ENCODE measurements at places on chromosomes 6 and 20.

DNA sequence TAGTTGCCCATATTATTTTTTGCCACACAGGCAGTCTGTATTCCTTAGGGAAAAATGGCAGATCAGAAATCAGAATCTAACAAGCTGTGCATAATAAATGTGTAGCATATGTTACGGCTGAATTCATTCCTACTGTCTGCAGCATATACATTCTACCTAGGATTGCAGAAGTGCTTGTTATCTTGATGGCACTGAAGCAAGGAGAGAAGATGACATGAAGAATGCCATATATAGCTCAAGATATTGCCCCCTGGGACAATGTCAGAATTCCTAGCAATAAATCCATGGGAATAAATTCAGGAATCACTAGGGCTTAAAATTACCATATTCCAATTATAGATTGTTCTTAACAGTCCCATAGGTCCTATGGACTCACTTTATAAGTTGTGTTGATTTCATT, 293.0 kb upstream of the CNR1 start:
- DNase-seq = no peak

DNA sequence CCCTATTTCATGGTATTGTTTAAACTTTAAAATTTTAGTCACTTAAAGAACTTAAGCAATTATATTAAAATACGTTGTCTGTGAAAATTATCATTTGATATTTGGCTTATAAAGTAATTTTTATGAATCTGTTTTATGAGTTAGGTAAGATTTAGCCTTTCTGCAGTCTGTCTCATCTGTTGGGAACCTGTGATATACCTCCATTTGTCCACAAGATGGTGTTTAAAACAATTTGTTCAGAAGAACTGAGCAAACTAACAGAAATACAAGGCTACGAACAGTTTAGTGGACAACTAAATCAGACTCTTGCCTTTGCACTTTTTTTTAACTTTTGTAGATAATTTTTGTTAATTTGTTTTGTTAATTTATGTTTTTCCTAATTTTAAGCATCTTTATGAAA, 92.4 kb downstream of the COL9A1 start:
- no peak for DNase-seq

DNA sequence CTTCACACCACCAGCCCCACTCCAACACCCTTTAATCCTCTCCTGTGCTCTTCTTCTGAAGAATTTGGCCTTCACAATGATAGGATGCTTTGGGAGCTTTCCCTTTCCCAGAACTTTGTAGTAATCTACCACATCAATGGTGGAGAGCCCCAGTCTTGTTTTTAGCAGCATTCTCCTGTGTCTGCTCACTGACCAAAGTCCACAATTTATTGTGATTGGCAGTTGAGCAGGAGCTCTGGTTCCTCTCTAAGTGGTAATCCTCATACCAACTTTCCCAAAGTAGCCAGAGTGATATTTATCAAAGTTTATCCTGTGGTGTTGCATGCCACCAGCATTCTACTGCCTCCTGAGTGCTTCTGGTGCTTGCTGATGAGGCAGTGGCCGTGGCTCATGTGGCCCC, 29.0 kb upstream of the OPN5 start:
- no peak for DNase-seq

DNA sequence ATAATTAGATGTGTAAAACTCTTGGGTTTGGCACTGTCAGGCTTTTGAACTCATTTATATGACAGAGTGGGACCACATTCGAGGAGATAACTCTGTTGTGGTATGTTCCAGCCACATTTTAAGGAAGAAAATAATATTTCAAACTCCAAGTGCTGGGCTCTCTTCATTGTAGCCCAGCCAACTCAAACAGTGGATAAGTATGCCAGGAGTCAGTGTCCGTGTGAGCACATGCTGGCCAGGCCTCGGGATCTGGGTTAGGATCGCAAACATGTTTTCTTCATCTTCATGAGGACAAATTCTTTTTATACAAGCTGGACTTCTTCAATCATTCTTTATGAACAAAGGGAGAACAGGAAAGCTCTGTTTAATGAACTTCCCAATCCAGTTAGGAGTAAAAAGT, 497.5 kb downstream of the MAFB start:
- DNase-seq = no peak

DNA sequence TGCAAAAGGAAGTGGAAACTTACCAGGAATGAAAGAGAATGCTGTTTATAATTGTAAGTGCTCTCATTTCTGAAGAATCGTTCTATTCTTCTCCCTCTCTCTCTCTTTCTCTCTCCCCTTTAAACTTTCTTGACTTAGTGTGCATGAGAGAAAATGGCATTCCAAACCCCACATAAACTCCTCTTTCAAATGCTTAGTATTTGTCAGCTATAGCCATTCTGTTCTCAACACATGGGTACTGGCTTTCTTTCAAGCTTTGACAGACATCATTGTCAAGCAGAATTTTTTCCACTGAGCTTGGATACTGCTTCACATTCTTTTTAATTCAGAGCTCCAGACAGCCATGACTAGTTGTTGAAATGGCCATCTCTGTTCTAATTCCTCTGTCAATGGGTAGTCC, 51.1 kb upstream of the PREP start:
- no peak for DNase-seq

- DNase-seq = peak; percentile 1
Measured at GRCh38 chr6:111803371-111803770, 69.9 kb downstream of the FYN start.

DNA sequence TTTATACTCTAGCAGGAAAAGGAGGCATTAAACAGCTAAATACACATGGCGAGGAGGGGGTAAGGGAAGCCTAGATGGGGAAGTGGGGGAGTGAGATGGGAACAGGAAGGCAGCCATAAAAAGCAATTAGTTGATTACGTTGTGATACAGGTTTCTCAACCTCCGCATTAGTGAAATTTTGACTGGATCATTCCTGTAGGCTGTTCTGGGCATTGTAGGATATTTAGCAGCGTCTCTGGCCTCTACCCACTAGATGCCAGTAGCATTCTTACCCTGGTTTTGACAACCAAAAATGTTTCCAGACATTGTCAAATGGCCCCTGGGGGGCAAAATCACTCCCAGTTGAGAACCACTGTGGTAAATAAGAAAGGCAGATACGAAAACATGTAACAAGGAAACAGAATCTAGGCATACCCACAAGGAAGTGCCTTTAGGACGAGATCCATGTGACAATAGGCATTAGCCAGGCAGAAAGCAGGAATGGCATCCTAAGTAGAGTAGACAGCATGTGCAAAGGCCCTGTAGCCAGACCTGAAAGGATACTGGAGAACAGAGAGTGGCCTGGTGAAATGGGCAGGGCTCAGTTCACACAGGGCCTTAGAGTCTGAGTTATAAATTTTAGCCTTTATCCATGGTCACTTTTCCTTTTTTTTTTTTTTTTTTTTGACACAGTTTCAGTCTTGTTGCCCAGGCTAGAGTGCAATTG, 25.8 kb upstream of the PTPN1 start:
- peak; percentile 84 for DNase-seq

DNA sequence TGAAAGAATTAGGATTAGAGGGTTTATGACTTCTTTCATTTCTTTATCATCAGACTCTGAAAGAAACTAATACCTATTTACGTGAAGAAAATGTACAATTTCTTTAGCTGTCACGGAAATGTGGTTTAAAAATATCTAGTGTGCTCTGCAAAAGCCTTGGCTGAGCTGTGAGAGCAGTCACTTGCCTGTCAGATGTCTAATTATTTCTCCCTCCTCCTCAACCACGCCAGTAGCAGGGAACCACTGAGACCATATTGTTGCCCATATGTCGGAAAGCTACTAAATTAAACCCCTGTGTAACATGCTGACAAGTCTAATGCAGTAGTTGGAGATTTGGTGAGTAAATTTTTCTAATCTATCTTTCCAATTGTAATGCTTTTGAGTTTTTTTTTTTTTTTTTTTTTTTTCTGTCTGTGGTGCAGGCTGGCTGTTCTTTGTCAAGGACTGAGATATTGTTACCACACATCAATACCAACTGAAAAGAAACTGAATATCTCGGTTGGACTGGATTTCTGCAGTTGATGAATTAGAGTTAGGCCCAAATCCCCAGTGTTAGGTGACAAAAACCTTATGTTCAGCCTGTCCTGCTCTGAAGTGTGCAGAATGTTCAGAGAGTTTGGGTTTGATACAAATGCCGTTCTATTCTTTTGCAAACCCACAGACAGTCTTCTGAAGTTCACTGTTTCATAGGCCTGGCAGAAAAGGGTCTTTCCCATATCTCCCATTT, 302.9 kb upstream of the SYNCRIP start:
- DNase-seq = no peak

DNA sequence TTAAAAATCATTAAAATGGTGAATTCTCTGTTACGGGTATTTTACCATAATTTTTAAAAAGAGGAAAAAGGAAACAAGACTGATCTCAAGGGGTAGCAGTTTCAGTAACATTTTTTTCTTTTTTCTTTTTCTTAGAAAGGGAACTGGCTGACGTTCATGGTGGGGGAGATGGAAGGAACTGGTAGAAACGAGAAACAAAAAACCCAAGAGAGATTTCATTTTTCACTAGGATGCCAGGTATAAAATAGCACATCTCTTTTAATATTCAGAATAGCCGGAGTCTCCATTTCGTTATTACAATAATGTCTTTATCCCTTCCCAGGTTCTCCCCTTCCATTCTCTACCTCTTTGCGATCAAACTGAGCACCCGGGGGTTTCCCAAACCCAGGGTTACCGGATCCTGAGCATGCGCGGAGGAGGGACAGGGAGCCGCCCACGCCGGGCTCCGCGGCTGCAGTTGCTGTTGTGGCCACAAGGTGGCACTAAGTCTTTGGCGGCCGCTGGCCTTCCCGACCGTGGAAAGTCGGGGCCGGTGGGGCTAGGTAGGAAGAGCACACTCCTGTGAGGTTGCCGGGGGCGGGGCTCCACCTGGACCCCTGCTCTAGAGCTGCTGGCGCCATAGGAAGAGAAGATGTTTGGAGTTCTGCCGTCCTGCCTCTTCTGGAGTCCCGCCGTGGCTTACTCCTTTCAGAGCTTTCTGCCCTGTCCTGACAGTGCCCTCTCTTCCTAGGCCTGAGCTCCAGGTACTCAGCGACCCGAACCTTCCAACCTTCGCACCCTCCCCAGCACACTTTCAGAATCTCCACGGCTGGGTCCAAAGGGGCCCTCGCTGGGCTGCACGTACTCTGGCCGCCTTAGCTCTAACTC, 146.8 kb downstream of the SH3BGRL2 start:
- peak; percentile 91 for DNase-seq

DNA sequence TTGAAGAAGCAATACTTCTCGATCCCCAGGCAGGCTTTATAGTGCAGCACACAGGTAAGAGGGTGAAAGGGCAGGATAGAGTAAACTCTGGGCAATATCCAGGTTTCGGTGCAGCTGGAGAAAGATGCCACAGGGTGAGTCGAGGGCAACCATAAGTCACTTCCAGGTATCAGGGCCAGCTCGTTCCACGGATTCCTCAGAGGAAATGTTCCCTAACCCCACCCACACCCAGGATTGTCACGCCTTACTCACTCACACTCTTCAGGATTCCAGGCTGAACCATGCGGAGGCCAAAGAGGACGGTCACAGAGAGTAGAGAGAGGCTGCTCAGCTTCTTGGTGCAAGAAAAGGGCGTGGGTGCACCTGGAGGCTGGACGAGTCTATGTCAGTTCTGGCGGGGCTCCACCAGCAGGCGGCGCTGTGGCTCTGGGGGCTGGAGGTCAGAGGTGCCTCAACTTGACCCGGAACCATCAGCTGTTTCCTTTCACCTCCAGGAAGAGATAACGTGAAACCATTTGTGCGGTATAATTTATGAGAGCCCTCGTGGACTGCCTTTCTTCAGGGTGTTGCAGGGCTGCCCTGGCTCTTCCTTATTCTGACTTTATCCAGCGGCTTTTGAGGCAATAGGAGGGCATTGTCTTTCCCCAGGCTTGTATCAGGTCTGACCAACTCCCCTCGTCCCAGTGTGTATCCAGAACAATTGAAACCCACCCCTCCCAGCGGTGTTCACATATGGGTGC, 14.5 kb upstream of the WFDC12 start:
- peak; percentile 71 for DNase-seq

DNA sequence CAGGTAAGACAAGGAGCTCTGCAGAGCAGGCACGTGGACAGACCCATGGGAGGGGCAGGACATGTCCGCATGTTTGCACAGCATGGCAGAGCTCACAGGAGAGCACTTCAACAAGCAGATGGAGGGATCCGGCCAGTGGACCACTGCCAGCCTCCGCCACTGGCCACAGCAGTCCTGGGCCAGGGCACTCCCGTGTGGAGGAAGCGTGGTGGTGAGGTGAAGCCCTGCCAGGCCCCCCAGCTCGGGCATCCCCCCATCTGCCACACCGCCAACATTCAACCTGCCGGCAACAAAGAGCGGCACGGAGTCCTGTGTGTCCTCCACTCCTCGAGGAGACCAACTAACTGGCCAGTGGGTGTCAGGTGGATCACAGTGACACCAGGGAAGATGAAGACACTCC, 104.3 kb upstream of the AGPAT4 start:
- no peak for DNase-seq

GRCh38 chr20:475463-476357, 13.4 kb upstream of the TBC1D20 start:
- DNase-seq = no peak

DNA sequence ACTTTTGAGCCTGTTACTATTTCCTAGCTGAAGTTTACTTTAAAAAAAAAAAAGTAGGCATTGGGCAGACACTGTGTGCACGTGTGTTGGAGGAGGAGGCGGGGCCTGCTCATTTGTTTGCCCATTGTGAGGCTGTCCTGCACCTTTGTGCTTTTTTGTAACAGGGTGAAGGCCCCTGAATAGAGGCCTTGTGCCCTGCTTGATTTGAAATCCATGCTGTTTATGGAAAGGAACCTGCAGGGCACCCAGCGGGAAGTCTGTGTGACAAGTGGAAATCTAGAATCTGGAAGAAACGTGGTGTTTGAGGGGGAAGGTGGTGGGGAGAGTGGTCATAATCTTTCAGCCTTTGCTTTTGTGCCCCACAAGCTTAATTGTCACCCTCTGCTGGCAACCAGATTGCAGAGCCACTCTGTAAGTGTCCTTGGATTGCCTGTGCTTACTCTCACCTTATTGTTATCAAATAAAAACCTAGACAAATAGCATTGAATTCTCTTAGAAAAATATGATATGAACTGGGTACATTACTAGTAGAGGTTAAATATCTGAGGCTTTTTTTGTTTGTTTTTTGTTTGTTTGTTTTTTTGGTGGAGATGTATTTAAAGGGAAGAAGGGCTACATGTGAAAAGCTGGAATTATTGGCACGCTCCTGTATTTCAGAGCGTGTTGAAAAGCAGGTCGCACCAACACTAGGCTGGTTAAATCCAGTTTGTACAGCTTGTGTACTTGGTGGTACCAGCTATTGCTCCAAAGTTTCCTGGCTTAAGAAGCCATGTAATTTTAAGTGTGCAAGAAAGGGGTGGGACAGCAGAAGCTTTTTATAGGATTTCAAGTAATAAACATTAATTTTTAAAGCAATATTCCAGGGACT, 156.3 kb downstream of the ARID1B start:
- no peak for DNase-seq

GRCh38 chr6:43716099-43716498, 28.5 kb upstream of the MRPS18A start:
- no peak for DNase-seq

- no peak for DNase-seq
Measured at GRCh38 chr20:33908336-33908735, 85.4 kb upstream of the RALY start.

Data from inflammatory macrophage (primary cell).